ENCODE measurements at places on chromosomes 3 and 15. TPM values are rescaled to one million over a fixed set of nuclear protein-coding genes. Genes with fewer than 3 reads are reported as not detected.

- DNase-seq, result no peak
These were observed 27.8 kb upstream of the POLG start for GRCh38 chr15:89362203-89363101.

The DNAJC13 gene
- total RNA-seq, result 36.2 TPM

The KLHL40 gene
- not detected for total RNA-seq

DNA sequence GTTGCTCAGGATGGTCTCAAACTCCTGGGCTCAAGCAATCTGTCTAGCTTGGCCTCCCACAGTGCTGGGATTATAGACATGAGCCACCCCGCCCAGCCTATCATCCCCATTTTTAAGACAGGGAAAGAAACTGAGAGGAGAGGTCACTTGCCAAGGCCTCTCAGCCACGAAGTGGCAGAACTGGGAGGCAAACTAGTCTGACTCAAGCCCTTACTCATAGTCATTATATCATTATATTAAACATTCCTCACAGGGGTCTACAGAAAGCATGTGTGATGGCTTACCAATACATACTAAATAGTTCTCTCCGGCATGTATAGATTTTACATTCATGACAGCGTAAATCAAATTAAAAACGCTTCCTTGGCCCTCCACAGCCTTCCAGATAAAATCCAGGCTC, 62.0 kb upstream of the ZBTB38 start:
- DNase-seq, result no peak

- no peak for DNase-seq
These were observed 6.8 kb downstream of the SLC26A6 start for GRCh38 chr3:48628277-48629017.

GRCh38 chr3:64621275-64621674, 66.5 kb downstream of the ADAMTS9 start:
- no peak for DNase-seq

GRCh38 chr3:141386611-141387111, 18.4 kb downstream of the ZBTB38 start:
- no peak for DNase-seq

DNA sequence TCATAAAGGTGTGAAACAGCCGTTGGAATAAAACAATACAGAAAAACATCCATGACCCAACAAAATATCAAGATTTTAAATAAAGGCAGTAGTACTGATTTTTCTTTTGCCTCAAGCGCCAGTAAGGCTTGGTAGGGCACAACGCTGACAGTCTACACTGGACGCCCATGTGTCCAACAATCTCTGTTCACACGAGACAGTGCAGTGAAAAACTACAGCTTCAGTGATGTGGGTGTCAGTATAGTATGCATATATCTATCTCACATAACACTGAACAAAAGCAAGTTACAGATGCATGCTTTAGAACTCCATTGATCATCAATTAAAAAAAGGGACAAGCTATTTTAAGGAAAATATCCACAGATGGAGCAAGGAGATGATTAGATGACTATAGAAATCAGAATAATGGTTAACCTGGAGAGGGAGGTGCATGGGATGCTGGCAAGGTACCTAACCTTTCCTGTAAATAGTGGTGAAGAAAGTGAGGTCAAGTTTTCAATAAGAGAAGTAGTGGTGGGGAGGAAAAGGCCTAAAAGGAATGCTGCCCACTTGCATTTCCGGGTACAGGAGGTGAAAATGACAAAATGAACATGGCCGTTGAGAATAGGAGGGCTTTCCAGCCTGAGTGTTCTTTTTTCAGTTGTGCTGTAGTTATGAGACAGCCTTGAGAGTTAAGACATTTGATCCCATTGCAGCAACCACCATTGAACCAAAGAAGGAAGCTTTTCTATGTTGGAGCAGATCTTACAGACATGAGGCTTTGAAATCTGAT, 42.7 kb downstream of the CTNNB1 start:
- DNase-seq, result no peak

DNA sequence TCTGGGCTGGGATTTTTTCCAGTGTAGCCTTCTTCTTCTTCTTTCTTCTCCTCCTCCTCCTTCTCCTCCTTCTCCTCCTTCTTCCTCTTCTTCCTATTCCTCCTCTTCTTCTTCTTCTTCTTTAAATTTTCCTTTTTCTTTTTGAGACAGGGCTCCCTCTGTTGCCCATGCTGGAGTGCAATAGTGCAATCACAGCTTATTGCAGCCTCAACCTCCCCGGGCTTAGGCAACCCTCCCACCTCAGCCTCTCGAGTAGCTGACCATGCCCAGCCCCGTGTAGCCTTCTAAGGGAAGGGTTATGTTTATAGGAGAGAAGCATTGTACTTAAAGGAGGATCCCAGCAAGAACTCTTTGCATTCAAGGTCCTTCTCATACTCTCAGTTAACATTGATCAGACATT, 24.0 kb upstream of the MYO1E start:
- no peak for DNase-seq

DNA sequence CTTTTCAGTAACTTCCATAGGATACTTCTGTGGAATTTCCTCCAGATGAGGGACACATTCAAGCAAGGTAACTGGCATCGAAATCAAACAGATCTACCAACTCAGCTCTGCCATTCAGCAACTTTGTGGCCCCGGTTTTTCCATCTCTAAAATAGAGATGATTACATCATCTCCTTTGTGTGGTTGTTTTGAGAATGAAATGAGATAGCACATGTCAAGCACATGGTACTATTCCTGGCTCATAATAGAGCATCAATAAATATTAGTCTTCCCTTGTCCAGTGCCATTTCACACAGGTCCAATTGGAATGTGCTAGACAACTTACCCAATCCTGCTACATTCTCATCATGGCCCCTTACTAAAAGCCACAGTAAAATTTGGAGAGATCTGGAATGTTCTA, 24.2 kb upstream of the TM4SF4 start:
- no peak for DNase-seq

DNA sequence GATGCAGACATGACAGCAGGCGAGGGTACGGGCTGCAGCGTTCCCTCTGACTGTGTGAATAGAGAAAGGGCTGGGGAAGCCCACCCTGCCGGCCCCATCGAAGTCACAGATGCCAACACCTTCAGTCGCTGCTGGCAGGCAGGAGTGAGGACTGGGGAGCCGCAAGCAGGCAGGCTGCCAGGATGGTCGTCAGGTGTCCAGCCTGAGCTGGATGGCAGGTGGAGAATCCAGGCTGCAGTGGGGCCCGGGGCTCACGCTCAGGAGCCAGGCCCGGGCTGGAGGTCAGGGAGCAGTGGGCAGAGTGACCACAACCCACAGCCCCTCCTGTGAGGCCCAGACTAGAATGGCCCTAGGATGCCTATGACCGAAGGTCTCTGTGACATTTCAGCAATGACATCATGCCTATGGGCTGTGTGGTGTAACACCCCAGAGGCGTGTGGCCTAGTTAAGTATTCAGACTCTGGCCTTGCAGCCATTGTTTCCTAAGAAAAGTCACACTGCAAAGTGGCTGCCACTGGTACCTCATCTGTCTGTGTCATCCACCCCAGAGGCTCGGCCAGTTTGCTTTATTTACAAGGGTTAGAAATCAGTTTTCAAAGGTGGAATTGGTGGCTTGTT, 15.7 kb downstream of the PRR23E start:
- no peak for DNase-seq

The VGLL3 gene
- total RNA-seq, result 2.0 TPM

GRCh38 chr3:62621176-62621575, 247.8 kb upstream of the FEZF2 start:
- DNase-seq, result no peak

DNA sequence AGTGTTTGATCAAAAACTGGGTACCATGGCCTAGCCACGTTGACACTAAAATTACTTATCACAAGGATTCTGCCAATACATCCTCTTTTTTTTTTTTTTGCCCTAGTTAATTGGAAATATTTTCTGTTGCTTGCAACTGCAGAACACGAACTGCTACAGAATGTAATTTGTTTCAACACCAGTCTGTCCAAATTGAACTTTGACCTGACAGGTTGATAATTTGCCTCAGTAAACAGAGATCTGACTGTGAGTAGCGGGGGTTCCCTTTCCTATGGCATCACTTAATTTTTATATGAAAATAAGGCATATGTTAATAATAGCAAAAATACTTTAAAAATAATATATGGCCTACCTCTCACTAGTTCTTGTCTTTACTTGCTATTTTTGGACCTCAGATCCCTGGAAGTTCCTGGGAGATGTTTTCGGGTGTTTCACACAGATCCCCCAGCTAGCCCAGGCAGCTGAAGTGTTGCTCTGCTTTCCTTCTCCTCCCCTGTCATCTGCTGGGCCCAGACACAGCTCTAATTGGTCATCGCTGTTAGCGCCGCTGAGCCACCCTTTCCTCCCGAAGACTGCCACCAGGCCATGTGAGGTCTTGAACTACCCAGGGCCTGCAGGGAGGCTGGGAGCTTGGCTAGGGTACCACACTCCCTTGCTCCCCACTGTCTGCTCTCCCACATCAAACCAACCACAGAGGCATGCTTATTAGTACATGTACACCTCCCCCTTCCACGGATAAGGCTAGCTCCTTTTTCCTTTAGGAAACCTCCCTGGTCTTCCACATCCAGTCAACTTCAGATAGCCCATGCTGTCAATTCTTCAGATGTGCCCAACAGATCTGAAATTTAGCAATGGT, 89.8 kb upstream of the RNF7 start:
- DNase-seq, result no peak

The FANCD2OS gene
- not detected for total RNA-seq

- no peak for DNase-seq
These were observed 27.0 kb downstream of the SLC41A3 start for GRCh38 chr3:126056681-126057500.

The CLDN16 gene
- total RNA-seq, result 0.38 TPM

DNA sequence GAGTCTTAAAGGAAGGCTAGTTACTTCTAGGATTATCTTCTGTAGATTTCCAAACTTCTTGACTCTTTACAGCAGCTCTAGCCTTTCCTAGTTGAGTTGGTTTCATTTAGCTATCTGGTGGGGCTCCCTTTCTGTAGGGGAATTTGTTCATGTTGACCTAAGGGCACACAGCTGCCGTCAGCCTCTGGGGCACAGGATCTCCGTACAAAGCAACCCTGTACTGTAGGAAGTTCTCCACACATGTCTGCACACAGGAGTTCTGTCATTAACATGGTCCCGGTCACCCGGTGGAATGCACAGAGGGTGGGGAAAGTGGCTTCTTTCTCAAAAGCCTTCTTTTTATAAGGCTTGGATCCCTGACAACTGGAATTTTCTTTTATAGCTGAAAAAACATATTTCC, 88.7 kb upstream of the TNIK start:
- DNase-seq, result no peak

The ACOX2 gene
- total RNA-seq, result 8.6 TPM

GRCh38 chr3:42130007-42130328, 38.8 kb downstream of the TRAK1 start:
- no peak for DNase-seq

DNA sequence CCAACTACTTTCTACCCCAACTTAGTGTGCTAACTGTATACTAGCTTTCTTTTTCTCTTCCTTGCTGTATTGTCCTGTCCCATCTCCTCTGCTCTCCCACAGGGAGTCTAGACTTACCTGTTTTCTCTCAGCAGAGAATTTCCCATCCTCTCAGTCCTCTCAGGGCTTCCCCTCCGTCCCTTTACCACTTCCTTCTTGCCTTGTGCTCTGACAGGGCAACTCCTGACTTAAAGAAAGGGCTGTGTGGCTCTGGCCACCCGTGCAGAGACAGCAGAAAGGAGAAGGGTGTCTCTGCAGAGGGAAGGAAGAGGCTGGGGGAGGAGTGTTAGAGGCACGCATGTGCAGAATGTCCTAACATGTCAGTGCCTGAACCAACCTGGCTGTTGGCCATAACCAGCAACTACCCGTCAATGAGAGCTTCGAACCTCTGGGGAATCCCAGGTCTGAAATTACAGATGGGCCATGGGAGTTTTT, at the start of gene GCSAM:
TSS of gene GCSAM (minus strand) at position 274 of the 474 bp plus-strand sequence. CDS start at position 146, 128 bp downstream.
- no peak for DNase-seq

- DNase-seq, result peak; percentile 88
These were observed at the start of gene PFN2 for GRCh38 chr3:149970716-149971402. TSS of gene PFN2 (minus strand) at chr3:149970895. CDS start at chr3:149970856, 39 bp downstream.

GRCh38 chr3:13110678-13111116, 37.5 kb upstream of the IQSEC1 start:
- peak; percentile 38 for DNase-seq

The SLC26A6 gene
- total RNA-seq, result 65.1 TPM

DNA sequence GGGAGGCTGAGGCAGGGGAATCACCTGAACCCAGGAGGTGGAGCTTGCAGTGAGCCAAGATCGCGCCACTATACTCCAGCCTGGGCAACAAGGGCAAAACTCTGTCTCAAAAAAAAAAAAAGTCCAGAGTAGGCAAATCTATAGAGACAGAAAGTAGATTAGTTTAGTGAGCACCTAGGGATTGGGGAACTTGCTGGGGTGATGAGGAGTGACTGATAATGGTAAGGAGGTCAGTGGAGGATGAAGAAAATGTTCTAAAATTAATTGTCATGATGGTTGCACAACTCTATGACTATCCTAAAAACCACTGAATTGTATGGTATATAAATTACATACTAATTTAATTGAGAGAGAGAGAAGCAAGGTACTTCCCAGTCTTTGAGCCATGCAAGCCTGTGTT, 27.8 kb upstream of the LYZL4 start:
- DNase-seq, result no peak
